H7 (cell line): ENCODE measurements at places on chromosomes 16 and 17. TPM values are rescaled to one million over a fixed set of nuclear protein-coding genes. Genes with fewer than 3 reads are reported as not detected.

The CHRNB1 gene
- 6.6 and 6.8 TPM in 2 replicates for total RNA-seq

The GAST gene
- not detected in 2 replicates for total RNA-seq

The SLC12A3 gene
- total RNA-seq: not detected in 2 replicates

The MYH11 gene
- total RNA-seq: not detected in 2 replicates

The SMG1 gene
- total RNA-seq: 18.3 and 30.6 TPM in 2 replicates
